ENCODE measurements at places on chromosomes 5 and 9. TPM values are rescaled to one million over a fixed set of nuclear protein-coding genes. Genes with fewer than 3 reads are reported as not detected.

The NUTM2G gene
- total RNA-seq, result not detected

The TERT gene
- 0.85 TPM for total RNA-seq

The DELE1 gene
- total RNA-seq, result 73.3 TPM

- DNase-seq, result no peak
Measured at GRCh38 chr5:138649775-138650174, 74.6 kb upstream of the HSPA9 start.

- DNase-seq, result no peak
Measured at GRCh38 chr5:123449424-123449974, 26.3 kb upstream of the CEP120 start.
